ENCODE measurements at places on chromosomes 2 and 18.

DNA sequence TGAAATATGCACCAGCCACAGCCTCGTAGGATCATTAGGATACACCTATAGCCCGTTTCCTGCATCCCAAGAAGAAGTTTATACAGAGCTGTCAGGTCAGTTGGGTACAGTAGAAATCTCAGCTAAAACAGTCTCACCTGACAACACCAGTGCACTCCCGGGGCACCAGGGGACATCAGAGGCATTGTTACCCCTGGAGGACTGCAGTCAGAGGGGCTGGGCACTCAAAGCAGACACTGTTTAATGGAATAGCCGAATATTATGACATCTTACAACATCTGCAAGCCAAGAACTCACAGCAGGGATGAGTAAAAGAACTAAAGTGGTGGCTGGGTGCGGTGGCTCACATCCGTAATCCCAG is 93.0 kb upstream of the ID2 start:
- no peak for DNase-seq

- DNase-seq = no peak
These were observed 79.9 kb downstream of the ZEB2 start for GRCh38 chr2:144439993-144440392.

- DNase-seq = no peak
These were observed 101.5 kb downstream of the ZNF532 start for GRCh38 chr18:58966005-58966677.

DNA sequence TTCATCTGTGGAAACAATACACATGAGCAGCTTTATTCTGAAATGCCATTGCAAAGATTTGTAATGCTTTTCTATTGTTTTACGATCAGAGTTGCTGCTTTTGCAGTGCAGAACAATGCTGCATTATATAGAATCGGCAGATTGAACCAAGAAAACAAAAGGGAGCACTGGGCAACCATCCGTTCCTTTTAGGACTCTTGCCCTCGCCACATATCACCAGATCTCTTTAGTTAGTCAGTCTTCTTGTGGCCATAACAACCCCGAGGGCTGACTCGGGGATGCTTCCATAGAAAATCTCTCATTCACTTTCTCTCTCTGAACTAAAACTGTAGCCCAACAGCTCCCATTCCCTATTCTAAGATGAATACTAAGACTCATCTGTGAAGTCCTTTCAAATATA is 340.4 kb downstream of the NRXN1 start:
- no peak for DNase-seq

DNA sequence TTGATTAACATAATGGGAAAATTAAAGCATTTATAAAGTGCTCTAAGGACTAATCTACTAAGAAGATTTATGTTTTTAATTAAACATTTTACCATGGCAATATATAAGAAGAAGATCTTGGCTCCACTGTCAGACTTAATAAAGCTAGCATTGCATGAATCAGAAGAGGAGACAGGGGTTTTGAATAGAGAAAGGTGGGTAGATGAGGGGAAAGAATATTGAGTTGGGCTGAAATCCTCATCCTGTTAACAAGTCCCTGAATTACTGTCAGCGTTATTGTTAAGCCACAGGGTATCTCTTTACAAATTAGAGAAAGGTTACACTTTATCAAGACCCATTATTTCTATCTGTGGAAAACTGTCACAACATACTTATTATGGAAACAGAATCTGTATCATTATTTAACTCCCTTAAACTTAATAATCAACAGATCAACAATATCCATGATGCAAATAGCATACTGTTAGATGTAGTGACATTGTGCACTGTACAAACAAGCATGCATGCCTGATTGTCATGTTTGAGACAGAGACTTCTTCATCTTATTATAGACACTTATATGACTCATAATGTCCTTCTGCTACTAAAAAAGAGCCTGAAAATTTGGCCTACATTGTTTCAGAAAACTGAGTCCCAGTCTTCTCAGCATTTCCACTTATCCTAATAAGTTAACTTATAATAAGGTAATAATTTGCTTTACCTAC is 304.1 kb downstream of the NRXN1 start:
- DNase-seq = no peak

- DNase-seq = no peak
These were observed 55.3 kb downstream of the HS1BP3 start for GRCh38 chr2:20595439-20596192.

DNA sequence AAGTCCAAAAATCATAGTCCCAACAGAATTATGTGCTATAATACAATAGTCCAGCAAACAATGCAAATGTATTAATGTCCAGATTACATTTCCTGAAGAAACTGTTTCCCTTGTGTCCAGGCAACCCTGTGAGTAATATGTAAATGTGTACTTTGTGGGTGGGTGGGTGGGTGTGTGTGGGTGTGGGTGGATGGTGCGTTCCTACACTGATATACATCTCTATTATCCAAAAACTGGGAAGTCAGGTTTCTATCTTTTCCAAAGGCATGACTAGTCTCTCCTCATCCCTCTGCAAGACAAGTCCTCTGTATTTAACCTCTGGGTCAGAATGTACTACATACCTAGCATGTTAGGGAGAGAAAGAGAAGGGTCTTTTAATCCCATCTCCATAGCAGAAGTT is 71.6 kb downstream of the LNPK start:
- DNase-seq = no peak

DNA sequence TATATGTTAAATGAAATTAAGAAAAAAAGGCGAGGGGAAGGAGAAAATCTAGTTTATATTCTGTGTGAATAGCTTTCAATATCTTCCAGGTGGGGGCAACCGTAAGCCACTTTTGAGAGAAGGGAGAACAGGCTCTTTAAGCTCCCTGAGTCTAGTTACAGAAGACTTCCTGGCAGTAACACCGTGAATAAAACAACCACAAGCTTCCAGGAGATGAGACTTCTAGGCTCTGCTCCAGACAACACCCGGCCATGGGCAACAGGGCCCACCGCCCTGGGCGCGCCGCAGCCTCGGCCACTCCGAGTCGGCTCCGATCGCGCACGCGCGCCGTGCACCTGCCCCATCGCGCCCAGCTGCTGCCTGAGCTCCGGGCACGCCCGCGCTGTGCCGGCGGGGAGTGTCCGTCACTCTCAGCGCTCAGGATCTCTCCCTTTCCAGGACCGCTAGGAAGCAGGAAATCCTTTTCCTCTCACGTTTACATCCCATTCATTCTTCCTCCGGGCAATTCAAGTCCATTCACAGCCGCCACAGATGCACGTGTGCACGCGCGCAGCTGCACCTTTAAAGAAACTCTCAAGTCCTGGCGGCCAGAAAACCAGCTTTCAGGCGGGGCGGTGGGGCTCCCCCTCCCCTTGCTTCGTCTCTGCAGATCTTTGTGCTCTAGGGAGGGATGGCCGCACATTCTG is 19.4 kb upstream of the PAX3 start:
- DNase-seq = no peak

- DNase-seq = no peak
These were observed 852.9 kb downstream of the DCDC2C start for GRCh38 chr2:4556135-4556896.

GRCh38 chr2:241219030-241219382 is 30.5 kb downstream of the ANO7 start:
- DNase-seq = no peak

DNA sequence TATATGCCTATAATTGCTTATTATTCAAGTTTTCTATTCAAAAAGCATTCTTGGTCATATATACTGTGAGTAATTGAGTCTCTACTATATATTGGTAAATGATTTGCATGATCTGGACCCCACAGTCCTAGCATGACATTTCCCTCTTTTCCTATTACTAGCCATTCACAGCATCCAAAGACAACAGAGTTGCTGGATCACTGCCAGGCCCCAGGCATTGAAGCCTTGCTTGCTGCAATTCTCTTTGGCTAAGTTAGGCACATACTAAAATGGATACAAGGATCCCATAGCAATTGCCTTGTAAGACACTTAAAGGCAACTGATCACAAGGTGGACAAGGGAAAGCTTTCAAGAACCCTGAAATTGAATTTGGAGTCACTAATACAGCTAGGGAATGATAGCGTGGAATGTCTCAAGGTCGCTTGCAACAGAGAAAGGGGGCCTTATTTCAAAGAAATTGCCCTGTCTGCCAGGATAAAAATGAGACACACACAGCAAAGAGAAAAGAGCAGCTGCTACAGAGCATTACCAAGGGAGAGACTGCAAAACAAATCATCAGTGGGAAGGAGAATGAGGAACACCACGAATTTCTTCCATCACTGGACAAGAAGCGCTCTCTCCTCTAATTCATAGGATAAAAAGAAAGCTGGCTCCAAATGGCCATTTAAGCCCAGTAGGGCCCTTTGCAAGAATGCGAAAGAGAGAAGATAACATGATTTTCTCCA is 77.1 kb upstream of the EPHA4 start:
- no peak for DNase-seq

GRCh38 chr18:63553081-63553480 is 10.9 kb downstream of the SERPINB12 start:
- DNase-seq = no peak

GRCh38 chr2:194750926-194751325 is 906.1 kb upstream of the SLC39A10 start:
- DNase-seq = no peak

DNA sequence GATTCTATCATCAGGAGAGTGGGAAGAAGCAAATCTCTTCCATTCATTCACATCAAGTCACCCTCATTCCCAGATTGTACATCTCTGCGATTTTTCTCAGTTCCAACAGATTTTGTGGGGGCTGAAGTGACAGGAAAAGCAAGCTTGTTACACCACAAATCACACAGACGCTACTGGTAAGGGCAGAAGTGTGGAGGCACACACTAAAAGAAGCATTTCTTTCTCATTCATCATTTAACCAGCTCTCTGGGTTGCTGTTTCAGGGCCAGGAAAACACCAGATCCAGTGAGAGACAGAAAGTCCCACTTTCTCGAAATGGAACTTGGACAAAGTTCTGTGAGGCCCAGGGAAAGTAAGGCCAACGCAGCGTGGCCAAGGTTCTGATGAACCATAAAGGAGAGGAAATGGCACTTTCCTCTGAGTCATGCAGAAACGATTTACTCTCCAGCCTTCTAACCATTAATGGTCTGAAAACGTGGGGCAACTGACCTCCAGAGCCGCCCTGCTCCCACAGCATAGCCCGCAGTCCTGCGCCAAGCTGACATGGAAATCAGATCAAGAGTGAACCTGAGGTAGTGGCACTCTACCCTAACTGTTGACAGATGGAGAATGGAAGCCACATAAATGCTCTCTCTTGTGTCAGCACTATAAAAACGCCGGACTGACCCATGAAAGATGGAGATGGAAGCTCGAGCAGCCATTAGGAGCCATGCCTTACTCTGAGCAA is 191.0 kb downstream of the C1D start:
- DNase-seq = no peak

DNA sequence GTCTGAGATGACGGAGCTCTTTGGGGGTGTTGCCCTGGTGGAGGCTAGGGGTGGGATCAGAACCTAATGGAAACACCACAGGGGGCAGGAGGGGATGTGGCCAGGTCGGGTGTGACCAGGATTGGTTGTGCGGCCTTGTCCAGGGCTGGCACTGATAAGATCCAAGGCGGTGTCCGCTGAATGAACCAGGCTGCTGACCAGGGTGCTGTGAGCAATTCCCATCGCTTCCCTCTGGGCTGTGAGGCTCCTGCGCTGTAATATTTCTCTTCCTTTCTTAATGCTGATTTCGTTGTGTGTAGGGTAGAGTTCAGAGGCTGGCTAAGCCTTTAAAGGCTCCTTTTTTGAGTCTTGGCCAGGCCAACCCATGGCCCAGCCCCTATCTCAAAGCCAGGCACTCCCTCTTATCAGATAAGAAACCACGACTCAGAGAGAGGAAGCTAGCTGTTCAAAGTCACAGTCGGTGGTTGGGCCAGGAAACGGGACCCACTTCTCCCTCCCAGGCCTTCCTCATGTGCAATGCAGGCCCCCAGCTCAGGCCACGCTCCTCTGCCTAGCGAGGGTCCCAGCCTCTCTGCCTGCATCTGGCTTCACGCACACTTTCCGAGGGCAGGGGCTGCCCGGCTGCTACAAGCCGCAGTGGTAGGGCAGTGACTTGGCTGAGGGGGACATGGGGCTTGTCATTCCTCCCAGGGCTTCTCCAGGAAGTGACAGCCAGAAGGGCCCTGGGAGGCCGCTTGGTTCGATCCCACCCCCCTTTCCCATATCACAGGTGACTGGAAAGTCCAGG is 26.0 kb upstream of the FOSL2 start:
- DNase-seq = no peak

- DNase-seq = no peak
These were observed 23.2 kb upstream of the SLC20A1 start for GRCh38 chr2:112622528-112622849.

- no peak for DNase-seq
These were observed 1012.4 kb upstream of the GYPC start for GRCh38 chr2:125643585-125643984.

Measured in activated CD4-positive, alpha-beta T cell treated with anti-CD3 and anti-CD28 coated beads for 24 hours (primary cell).